Large intestine (tissue), 12 donors: ENCODE measurements at places on chromosomes 2 and 18. TPM values are rescaled to one million over a fixed set of nuclear protein-coding genes. Genes with fewer than 3 reads are reported as not detected.

The SERPINB12 gene
- polyA plus RNA-seq = not detected

- no peak overlapping the region for H3K4me3 ChIP-seq
- H3K27ac ChIP-seq = no peak overlapping the region
- peaks cover 36% of the 10 kb centered on the region for H3K36me3 ChIP-seq
- no peaks in the 10 kb centered on the region for H3K27me3 ChIP-seq
- DNase-seq = no peak
Observed at GRCh38 chr18:35137632-35138031, 96.4 kb downstream of the MAPRE2 start.

- no peak overlapping the region for H3K4me3 ChIP-seq
- H3K27me3 ChIP-seq = no peaks in the 10 kb centered on the region
- no peaks in the 10 kb centered on the region for H3K4me1 ChIP-seq
- H3K27ac ChIP-seq = no peak overlapping the region
Observed at GRCh38 chr2:235827585-235827992, 333.7 kb downstream of the AGAP1 start.

- no peaks in the 10 kb centered on the region for H3K4me1 ChIP-seq
- no peak overlapping the region for H3K4me3 ChIP-seq
- peak; percentile 61 for DNase-seq
- no peak overlapping the region for H3K27ac ChIP-seq
- H3K36me3 ChIP-seq = no peaks in the 10 kb centered on the region
Observed at GRCh38 chr2:20411361-20411894, 35.4 kb upstream of the RHOB start.

The ALKAL2 gene
- polyA plus RNA-seq = 4.4 TPM

GRCh38 chr2:180050246-180050645, 43.1 kb upstream of the CWC22 start:
- H3K27me3 ChIP-seq = no peaks in the 10 kb centered on the region
- DNase-seq = no peak
- no peak overlapping the region for H3K27ac ChIP-seq
- H3K36me3 ChIP-seq = no peaks in the 10 kb centered on the region
- H3K4me3 ChIP-seq = no peak overlapping the region

The CHRNG gene
- 0.21 TPM for polyA plus RNA-seq

The PLGLB1 gene
- polyA plus RNA-seq = 8.2 TPM

GRCh38 chr2:7480431-7480830, 563.2 kb downstream of the RNF144A start:
- H3K36me3 ChIP-seq = no peaks in the 10 kb centered on the region
- H3K4me1 ChIP-seq = no peaks in the 10 kb centered on the region
- no peak for DNase-seq
- H3K27me3 ChIP-seq = no peaks in the 10 kb centered on the region

The RNF149 gene
- 68.9 TPM for polyA plus RNA-seq

- H3K27ac ChIP-seq = no peak overlapping the region
- peaks cover 29% of the 10 kb centered on the region for H3K36me3 ChIP-seq
- no peaks in the 10 kb centered on the region for H3K27me3 ChIP-seq
- no peaks in the 10 kb centered on the region for H3K4me1 ChIP-seq
Observed at GRCh38 chr2:232802091-232802490, 25.7 kb upstream of the KCNJ13 start.

DNA sequence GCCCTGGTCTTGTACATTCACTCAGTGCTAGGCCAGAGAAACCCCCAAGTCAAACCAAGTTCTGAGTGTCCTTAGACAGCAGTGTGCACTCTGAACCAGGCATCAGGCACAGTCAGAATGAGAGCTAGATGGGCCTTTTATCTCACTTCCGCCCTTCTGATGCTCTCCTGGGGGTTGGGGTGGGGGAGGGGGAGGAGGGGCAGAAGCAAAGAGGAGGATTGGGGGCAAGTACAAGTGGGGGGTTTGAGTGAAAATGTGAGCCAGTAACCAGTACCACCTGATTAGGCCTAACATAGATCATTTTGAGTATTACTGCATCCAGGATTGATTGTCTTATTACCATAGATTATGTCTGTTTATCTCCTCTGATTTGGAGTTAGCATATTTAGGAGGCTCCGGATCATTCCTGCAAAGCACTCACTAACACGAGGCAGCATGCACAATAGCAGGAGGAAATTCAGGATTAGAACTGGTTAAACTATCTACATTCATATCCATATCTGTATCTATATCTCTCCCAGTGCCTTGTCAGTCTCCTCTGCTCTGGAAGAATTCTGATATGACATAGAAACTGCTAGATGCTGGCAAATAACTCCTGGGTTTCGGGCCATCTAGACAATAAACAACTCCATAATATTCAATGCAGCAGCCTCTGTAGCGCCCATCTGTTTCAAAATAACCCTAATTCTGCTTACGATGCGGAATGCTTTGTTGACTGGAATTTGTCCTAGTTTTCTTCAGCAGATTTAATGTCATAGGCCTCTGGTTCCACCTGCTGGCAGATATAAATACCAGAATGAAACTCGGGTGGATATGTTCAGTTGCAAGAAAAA, 149.1 kb downstream of the RHBDD1 start:
- peaks cover 11% of the 10 kb centered on the region for H3K4me1 ChIP-seq
- H3K4me3 ChIP-seq = no peak overlapping the region
- peak overlapping the region; percentile 23 for H3K27ac ChIP-seq
- peaks cover 3% of the 10 kb centered on the region for H3K36me3 ChIP-seq

DNA sequence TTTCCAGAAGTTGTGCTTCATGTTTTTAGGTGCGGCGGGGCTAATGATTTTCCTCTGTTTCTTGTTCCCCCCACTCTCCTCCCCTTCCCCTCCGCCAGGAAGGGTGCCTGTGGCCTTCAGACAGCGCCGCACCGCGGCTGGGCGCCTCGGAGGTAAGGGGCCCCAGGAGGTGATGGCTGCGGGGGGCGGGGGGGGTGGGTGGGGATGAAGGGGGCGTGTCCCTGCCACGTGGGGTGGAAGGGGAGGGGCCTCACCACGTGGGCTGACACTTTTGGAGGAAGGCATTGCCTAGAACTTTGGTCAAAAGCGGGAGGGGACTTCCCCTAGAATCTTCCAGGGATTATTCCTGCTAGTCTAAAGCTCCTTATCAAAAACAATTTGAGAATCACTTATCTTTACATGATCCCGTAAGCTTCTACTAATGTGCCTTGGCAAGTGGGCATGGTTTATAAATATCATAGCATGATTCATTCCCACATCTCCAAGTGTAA, 83.1 kb downstream of the FAM210A start:
- no peak for DNase-seq
- H3K4me1 ChIP-seq = no peaks in the 10 kb centered on the region
- H3K27ac ChIP-seq = no peak overlapping the region
- H3K27me3 ChIP-seq = peaks cover 15% of the 10 kb centered on the region
- H3K36me3 ChIP-seq = no peaks in the 10 kb centered on the region
